Bronchial epithelial cell (primary cell): ENCODE measurements at places on chromosomes 12 and 14. TPM values are rescaled to one million over a fixed set of nuclear protein-coding genes. Genes with fewer than 3 reads are reported as not detected.

TAS2R43 gene
- total RNA-seq: 0.79 and 1.3 TPM in 2 replicates

C14orf132 gene
- total RNA-seq: 0.64 and 1.1 TPM in 2 replicates

DNA sequence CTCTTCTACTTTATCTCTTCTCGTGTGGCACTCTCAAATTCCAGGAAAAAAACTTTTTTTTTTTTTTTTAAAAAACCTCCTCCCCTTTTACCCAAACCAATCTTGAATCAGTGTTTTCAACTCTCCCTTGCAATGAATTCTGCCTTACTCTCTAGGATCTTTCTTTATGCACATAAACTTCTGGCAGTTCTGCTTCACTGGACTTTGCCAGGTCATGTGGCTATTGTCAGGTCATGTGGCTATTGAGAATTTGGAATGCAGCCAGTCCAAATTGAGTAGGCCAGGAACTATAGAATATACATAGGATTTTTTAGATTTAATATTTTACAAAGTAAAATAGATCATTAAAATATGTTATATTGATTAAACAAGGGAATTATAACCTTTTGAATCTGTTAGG, 218.2 kb downstream of the TMTC3 start:
- DNase-seq: no peak

DNA sequence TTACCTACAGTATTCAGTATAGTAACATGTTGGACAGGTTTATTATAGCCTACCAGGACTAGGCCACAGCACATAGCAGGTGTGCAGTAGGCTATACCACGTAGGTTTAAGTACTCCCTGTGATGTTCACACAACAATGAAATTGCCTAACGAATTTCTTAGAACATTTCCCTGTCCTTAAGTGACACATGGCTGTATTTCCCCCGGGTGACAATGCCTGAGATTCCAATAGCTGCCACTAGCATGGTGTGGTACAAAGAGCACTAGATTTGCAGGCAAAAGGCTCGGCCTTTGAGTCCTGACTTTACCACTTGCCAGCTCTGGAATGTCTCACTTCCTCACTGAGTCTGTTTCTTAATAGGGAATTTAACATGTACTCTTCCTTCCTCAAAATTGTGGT, 19.7 kb downstream of the PTPN21 start:
- DNase-seq: no peak

DNA sequence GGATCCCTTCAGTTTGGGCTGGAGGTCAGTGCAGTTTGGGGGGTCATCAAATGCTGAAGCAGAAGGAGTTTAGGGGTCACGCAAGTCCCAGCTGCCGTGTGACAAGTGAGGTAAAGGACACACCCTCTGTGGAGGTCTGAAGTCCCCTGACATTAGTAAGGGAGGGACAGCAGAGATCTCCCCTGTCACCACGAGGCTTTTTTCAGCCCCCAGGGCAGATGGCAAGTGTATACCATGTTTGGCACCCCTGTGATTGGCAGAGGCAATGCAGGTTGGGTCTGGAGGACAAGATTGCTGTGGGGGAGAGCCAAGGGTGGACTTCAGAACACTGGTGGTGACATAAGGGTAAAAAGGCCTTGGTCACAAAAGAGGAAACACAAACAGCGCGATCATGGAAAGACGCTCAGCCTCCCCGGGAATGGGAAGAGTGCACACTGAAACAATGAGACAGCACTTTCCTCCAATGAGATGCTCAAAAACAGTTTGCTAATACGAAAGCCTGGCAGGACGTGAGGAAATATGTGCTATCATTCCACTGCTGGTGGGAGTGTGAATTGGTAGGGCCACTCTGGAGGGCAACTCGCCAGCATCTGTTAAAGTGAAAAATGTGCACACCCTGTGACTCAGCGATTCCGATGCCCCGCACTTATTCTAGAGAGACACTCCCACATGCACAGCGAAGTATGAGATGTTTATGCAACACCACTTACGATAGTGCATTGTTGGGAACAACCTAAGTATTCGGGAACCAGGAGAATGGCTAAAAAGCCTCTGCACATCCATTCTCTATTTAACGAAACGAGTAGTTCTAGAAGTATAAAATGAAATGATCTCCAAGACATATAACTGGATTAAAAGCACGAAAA, 14.4 kb upstream of the CD27 start:
- peak; percentile 91 for DNase-seq

DNA sequence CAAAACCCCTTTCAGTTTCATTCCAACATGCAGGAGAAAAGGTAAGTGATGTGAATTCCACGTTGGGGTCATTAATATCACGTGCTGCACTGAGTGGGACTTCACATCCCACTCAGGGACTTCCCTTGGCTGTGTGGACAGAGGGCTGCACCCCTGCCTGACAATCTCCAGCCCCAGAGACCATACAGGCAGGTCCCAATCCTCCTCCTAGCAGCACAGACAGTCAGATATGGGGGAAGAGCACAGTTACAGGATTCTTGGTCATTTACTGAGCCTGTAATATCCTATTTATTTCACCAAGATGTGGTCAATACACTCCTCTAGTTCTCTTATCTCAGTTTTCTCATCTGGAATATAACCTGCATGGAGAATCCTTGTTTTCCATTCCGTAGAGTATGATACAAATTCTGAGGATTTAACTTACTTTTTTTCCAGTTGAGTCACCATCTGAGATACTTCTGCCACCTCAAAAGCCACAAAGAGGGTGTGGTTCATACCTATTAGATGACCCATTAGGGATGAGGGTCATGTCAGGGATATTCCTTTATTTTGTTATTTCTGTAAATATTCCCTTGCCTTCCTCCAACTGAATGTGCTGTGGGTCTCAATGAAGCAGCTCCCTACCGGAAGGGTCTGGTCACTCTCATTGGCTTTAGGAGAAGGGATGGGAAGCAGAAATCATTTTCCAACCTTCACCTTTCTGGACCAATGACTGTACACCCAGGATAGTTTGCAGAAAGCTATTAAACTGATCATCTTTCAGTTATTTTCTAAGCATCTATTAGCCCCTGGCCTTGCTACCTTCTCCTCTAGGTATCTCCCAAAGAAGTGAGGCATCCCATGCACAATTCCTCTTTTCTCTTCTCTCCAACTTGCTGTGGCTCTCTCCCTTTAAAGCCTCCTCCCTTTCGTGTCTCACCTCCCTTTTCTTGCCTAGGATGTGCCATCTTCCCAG, 43.0 kb upstream of the NTF3 start:
- DNase-seq: peak; percentile 80

- DNase-seq: peak; percentile 71
Observed at GRCh38 chr14:77007975-77008421, 20.5 kb downstream of the IRF2BPL start.

GRCh38 chr14:73731111-73731510, 16.9 kb upstream of the PNMA1 start:
- DNase-seq: no peak

DNA sequence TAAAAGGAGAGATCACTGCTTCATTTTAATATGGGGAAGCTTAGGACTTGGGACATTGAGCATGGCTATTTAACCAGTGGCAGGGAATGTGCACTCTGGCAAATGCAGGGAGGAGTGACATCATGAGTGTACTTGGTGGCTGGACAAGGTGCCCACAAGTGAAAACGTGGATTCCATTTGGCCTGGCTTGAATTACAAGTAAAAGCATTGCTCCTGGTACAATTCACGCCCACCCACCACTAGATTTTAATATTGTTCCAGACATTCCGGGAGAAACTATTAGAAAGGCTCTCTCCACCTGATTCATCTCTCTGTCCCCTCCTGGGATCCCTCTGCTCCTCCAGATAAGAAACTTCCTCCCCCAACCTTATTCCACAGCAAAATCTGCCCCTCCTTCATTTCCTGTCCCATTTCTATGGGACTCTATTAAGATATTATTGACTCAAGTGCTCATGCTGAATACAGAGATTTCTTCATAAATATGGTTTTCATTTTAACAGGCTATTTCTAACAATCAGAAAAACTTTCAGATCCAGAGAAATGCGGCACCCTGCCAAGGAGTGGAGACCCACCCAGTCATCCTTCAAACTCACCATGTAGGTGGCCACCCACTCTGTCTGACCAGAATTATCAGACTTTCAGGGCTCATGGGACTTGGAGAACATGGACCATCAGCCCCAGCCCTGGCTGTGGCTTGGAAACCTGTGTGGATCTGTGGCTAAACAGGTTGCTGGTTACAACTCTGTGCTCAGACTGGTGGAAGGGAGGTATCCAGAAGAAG, 43.2 kb downstream of the SSPN start:
- DNase-seq: no peak

- DNase-seq: no peak
Observed at GRCh38 chr12:89824822-89825221, 116.2 kb upstream of the ATP2B1 start.

- peak; percentile 63 for DNase-seq
Observed at GRCh38 chr12:29066011-29066588, 83.0 kb upstream of the FAR2 start.

- no peak for DNase-seq
Observed at GRCh38 chr14:53947094-53947445, 9.6 kb downstream of the BMP4 start.
